Fibroblast of skin of back (primary cell): ENCODE measurements at places on chromosomes 11 and 22.
A peak's percentile ranks its signal among the peaks of the same experiment; 100 is the strongest.

DNA sequence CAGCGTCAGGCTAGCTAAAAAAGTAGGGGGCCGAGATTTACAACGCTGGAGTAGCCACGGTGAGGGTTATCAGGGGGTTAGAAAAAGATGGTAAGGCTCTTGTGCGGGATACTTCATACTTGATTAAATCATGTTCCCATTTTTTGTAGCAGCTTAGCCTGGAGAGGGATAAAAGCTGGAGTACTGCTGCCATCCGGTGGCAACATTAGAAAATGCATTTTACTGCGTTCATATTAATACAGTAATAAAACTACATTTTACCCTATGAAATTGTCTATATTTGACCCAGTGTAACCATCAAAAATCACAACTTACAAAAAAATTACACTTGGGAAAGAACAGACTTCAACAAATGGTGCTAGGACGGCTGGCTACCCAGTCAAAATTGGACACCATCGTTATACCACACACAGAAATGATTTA, 17.3 kb downstream of the RPUSD4 start:
- peak; percentile 44 for DNase-seq

- DNase-seq: peak; percentile 45
These were observed 6.5 kb downstream of the PACS1 start for GRCh38 chr11:66076561-66076960.

DNA sequence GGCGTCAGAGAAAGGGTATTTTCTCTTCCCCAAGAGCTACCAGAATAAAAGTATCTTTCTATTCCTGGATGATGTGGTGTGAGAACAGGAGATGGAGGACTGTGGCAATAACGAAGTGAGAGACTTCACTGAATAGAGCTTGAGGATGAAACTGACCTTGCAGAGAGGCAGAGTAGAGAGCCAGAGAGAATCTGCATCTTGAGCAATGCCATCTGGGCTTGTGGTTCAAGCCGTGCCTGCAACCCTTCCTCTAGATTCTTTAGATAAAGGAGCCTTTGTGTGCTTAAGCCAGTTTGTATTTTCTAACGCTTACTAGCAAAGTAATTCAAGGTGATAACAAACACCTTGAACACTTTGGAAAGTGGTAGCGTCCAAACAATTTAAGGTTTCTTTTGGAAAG, 2.2 kb downstream of the ME3 start:
- no peak for DNase-seq

GRCh38 chr11:96393753-96394348, 4.0 kb downstream of the JRKL start:
- DNase-seq: peak; percentile 60

- no peak for DNase-seq
These were observed 240.8 kb downstream of the NELL1 start for GRCh38 chr11:20909995-20910726.

DNA sequence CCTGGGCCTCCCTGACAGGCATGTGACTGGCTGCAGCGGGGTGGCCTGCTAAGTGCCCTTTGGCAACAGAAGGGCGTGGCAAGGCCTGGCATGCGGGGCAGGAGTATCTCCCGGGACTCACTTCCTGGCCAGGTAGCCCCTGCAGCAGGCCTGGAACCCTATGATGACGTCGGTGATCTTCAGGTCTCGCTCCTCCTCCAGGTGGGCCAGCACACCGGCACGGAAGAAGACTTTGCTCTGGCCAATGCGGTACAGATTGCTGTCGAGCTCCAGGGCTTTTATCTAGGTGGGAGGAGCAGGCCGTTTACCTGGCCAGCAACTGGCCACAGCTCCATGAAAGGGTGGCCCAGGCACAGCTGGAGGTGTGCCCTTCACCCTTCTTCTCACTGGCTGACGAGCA, 50.9 kb downstream of the APOL1 start:
- no peak for DNase-seq

- DNase-seq: peak; percentile 64
These were observed 8.8 kb upstream of the UBASH3B start for GRCh38 chr11:122646549-122647340.

- DNase-seq: no peak
These were observed 369.3 kb downstream of the SOX6 start for GRCh38 chr11:15987046-15987445.

GRCh38 chr11:8360086-8360828, 96.6 kb upstream of the LMO1 start:
- DNase-seq: no peak

- no peak for DNase-seq
These were observed 1197.5 kb upstream of the TENM4 start for GRCh38 chr11:80638296-80638695.

DNA sequence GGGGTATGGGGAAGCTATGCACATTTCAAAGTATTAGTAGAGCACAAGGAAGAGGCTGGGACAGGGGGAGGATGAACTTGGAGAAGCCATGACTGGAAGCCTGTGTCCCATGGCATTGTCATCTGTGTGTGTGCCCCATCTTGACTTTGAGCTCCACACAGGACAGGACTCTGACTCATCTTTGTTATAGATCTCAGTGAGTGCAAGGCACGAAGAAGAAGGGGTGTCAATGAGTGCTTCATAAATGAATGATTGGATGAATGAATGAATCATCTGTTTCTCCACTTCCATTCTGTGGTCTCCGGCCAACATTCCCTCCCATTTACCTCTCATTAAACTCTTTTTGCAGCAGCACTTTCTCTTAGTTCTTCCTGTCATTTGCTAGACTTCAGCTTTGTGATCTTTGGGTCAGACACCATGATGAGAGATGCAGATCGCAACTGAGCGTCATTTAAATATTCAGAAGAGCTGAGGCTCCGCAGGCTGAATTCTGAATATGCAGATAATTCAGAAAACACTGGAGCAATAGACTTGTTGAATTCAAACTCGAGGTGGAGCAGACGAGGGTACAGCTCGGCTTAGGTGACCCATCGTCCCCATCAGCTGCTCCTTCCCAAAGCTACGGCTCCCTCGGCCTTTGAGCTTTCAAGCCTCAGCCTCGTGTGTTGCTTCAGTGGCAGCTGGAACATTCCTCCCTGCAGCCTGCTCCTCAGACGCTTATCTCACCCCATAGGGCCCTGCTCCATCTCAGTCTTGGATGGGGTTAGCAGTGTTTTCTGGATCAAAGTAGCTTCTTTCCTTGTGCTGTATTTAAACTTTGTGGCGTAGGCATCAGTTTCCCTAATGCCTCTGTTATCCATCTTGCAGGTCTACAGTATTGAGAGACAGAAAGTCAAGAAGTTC, 30.8 kb downstream of the APOL3 start:
- no peak for DNase-seq

GRCh38 chr11:118791111-118791960, at the start of gene DDX6:
TSS of gene DDX6 (minus strand) at chr11:118791164. CDS start at chr11:118786251, 4,913 bp downstream.
- peak; percentile 87 for DNase-seq

GRCh38 chr11:12174128-12174476, 63.7 kb downstream of the MICAL2 start:
- DNase-seq: no peak

DNA sequence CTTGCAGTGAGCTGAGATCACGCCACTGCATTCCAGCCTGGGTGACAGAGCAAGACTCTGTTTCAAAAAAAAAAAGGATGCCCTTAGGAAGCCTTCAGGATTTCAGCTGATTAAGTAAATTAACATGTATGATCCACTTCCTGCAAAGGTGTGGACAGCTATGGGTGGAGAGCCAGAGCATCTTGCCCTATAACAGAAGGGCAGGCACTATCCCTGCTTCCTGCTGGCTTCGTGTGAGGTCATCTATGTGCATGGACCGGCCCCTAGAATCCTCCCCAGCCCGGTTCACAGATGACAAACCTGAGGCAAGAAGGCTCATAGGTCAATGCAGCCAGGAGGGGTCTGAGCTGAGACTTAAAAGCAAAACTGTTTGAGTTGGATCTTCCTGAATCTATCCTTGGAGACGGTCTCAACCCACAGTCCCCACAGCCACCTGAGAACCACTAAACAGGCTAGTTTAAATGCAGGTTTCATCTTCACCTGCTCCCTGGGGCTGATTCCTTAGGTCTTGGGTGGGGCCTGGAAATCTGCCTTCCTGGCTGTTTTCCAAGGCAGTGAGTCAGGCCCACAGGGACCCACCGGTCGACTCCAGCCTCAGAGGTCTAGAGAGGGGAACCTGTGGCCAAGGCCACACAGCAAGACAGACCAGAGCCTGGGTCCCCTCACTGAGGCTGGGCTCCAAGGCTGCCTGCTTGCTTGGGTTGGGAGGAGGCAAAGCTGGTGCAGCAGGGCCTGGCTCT, 55.2 kb upstream of the MPEG1 start:
- DNase-seq: no peak

GRCh38 chr11:34296412-34296811, 61.4 kb downstream of the ABTB2 start:
- no peak for DNase-seq

DNA sequence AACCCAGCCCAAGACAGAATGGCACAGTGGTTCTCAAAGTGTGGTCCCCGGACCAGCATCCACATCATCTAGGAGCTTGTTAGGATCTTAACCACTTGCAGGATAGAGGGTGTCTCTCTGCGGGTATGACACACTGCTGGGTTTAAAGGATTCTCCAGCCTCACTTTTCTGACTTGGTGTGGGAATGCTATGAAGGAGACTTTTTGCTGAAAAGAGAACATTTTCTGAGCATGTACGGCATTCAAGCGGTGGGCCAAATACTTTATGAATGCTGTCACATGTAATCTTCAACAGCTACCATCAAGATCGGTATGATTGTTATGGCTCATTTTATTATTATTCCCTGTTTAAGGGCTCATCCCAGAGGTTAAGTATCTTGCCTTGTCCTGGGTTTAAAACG, 1.8 kb upstream of the CD82 start:
- DNase-seq: peak; percentile 90

GRCh38 chr22:17779286-17780115, 5.2 kb upstream of the BID start:
- DNase-seq: no peak

DNA sequence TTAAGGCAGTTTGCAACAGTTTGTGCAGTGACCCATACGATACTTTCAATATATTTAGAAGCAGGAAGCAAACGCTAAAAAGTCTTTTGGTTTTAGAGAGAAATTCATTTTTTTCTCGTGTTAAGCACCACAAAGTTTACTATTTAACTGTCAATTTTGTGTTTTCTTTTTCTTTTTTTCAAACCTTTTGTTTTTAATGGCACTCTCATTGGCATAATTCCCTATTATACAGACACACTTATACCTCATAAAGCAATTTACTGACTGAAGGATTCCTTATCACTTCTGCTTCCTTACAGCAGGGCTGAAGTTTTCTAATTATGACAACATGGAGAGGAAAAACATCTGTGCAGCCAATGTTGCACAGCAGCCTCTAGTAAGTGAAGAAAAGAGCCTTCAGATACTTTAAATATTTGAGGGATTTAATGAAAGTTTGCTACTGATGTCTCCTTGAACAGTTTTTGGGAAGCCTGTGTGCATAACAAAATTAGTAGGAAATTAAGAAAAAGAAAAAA, 2191.2 kb downstream of the LRRC4C start:
- DNase-seq: no peak

GRCh38 chr11:67376063-67376820, 2.8 kb upstream of the CLCF1 start:
- DNase-seq: no peak

GRCh38 chr11:11521306-11522002, 100.4 kb downstream of the GALNT18 start:
- DNase-seq: no peak

DNA sequence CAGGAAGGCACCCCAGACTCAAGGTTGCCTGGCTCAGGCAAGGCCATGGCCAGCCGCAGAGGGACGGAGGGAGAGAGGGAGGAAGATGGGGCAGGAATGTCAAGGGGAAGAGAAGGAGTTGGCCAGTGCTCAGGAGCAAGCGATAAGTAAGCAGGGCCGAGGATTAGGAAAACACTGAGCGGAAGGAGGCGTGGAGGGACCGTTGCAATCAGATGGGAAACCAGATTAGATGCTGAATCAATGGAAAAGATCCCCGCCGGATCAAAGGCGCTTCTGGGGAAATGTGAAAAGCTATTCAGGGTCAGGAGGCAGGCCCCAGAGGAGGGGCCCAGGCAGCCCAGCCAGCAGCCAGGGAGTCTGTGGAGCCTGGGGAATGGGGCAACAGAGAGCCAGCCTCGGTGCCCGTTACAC, 26.6 kb upstream of the MYEOV start:
- no peak for DNase-seq

GRCh38 chr11:107679255-107680024, 32.4 kb downstream of the SLN start:
- no peak for DNase-seq

GRCh38 chr11:111836721-111837120, 34.7 kb downstream of the ALG9 start:
- no peak for DNase-seq

DNA sequence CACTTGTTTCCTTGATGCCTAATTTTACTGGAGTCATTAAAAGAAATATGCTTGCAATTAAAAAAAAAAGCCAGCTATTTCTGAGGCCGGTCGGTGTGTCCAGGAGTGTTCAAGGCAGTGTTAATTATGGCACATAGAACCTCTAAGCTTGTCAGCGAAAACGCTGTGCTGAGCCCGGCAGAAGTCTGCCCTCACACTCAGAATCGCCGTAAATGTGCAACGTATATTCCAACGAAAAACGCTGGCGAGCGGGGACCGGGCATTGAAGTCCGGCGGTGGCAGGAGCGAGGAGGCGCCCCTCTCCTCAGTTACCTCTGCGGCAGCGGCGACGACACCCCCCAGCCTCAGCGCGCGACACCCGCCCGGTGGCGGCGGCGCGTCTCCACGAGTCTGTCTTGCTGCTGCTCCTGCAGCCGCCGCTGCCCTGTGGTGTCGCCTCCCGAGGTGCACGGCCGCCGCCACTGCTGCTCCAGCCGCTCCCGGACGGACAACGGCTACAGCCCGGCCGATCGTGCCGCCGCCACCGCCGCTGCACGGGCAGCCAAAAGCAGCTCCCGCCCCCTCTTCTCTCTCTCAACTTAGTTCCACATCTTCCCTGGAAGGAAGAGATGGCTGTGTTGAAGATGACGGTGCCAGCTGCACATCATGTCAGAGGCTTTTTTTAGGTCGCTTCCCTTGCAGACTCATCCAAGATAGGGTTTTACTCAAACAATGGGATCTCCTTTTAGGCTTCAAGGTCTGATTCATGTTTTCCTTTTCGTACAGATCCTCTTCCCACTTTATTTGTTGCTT, 56.0 kb downstream of the JAM3 start:
- peak; percentile 55 for DNase-seq

GRCh38 chr11:128905345-128906184, 14.4 kb downstream of the KCNJ5 start:
- DNase-seq: peak; percentile 27
